Endodermal cell (in vitro differentiated cells): ENCODE measurements at places on chromosomes 3 and 15. TPM values are rescaled to one million over a fixed set of nuclear protein-coding genes. Genes with fewer than 3 reads are reported as not detected.
A peak's percentile ranks its signal among the peaks of the same experiment; 100 is the strongest.

Gene POLQ
- total RNA-seq = 6.5 to 18.7 TPM (median 18.6 TPM) in 3 replicates

Gene SLC12A8
- 12.1 to 22.7 TPM (median 17.3 TPM) in 3 replicates for total RNA-seq

Gene SOX14
- 0.33 TPM in 1 of 3 replicates, not detected in the others for total RNA-seq

DNA sequence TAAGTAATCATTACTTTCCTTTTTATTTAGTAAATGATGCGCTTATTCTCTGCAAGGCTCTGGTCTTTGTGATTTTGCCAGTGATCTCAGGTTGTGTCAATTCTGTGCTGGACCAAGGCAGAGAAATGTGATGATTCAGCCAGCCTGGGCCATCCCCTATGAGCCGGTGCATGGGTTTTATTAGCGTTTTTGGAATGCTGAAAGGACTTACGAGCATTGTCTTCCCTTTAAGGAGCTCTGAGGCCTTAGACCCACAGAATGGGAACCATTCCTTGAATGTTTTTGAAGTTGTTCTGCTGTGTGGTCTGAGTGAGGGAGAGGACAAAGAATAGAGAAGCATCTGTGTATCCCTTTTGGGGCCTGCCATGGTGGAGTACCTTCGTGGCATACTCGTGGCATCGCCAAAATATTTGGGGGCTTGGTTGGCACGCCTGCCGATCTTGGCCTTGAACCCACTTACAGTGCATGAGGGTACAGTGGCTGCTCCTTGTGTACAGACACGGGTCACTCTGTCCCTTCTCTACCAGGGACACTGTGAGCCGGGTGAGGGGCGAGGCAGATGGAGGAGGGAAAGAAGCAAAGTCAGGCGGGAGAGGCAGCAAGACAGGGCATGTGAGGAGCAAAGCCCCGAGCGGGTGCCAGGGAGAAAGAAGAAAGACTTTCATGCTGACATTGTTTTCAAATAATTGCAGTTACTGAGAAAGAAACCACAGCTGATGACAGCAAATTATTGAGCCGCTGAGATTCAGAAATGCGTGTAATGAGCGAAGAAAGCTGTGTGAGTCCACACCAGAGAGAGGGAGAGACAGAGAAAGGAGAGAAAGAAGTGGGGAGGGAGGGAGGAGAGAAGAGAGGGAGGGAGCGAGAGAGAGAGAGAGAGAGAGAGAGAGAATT is 269.4 kb upstream of the RGMA start:
- no peak for DNase-seq

GRCh38 chr15:70669966-70670658 is 93.2 kb downstream of the UACA start:
- DNase-seq = no peak

GRCh38 chr3:159273608-159274007 is 471.8 kb downstream of the MFSD1 start:
- peak; percentile 90 for DNase-seq

GRCh38 chr3:38579551-38580449 is 69.7 kb downstream of the SCN5A start:
- DNase-seq = peak; percentile 57

- DNase-seq = peak; percentile 61
Observed at GRCh38 chr15:40906991-40907802, 12.9 kb downstream of the VPS18 start.

DNA sequence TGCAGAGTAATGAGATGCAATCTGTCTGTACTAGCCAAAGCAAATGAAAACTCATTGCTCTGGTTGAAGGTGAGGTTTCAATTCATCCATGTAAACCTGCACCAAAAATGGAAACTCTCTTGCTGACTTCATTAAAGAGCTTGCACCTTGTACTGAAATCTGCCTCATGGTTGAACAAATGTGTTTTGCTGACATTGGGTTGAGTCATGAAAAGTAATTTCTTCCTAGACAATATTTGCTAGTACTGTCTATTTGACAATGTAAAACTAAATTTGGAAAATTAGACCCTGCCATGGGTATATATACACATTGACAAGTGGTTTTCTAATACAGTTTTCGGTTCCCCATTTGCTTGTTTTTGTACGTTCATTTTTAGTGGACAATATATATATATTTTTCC is 33.3 kb downstream of the RYR3 start:
- no peak for DNase-seq

DNA sequence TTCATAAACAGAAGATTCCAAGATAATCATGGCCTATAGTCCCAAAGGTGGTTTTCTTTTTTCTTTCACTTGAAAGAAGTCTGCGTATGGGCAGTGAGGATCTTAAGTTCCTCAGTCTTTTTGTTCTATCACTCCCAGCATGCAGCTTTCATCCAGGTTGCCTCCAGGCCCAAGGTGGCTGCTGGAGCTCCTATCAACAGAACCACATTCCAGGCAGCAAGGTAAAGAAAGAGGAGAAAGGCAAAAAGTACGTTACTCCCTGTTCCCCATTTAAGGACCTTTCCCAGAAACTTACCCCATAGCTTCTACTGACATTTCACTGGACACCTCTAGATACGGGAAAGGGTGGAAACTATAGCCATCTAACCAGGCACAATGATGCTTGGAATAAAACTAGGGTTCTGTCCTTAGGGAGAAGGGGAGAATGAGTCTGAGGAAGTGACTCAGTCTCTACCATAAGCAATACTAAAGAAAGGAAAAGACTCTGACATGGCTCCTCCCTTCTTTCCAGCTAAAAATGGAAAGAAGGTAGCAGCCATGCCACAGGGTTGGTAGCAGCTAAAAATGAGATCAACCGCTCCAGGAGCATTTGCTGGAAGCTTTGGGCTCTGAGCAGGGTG is 313.9 kb upstream of the NR2E3 start:
- DNase-seq = no peak

GRCh38 chr3:14138109-14138877 is 13.4 kb downstream of the TMEM43 start:
- no peak for DNase-seq

DNA sequence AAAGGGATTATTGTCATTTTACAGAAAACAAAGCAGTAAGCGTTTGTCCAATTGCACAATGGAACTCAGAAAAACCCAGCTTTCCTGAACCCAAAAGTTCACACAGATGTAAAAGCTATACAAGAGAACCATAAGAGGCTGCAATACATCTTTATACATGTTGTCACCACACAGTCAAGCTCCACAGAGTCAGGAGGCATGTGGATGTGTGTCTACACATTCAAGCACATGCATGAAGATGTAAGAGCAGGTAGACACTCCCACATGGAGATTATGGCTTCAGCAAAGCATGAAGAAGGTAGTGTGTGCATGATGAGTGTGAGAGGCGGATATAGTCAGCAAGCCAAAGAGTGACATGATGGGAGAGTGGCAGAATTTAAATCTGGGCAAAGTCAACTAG is 124.7 kb upstream of the THBS1 start:
- no peak for DNase-seq

DNA sequence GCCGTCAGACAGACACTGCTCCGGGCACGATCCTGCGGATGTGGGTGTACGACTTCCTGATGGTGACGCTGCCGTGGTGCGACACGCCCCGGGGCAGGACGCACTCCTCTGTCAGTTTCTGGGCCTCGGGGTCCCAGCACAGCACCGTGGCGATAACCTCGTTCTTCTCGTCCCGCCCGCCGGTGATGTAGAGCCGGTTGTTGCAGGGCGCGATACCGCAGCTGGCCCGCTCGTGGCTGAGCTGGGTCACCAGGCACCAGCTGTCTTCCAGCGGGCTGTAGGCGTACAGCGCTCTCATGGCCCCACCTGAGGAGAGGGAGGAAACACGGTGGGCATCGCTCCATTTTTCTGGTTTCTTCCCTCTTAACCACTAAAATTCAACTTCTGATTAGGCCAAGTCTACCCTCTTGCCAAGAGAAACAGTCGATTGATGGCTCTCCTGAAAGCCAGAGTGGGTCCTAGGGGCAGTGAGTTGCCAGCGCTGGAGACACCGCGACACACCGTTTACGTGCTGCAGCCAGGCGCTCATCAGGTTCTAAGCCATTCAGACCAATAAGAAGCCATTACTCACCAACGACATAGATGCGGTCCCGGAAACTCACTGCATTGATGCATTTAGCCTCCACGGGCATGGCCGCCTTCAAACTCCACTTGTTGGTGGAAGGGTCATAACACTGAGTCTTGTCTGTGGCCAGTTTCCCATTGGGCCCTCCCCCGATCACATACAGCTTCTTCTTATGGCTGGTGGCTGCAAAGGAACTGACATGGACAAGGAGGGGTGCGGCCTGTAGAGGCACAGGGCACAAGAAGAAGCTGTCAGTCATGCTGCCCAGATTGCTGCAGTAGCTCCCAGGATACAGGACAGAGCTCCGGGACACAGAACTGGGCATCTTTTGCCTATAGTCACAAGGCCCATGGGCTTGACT is 63.3 kb downstream of the KLHL6 start:
- DNase-seq = peak; percentile 44

- DNase-seq = no peak
Observed at GRCh38 chr15:78370013-78370412, 29.9 kb downstream of the CRABP1 start.

- DNase-seq = no peak
Observed at GRCh38 chr15:64144565-64145281, 6.8 kb upstream of the SNX22 start.

- DNase-seq = no peak
Observed at GRCh38 chr3:1015826-1016225, 77.0 kb upstream of the CNTN6 start.
